Activated CD4-positive, alpha-beta memory T cell treated with anti-CD3 and anti-CD28 coated beads, Interleukin-2, amount 10 ng/mL, durations not matched to agents 7 days and 5 days (primary cell): ENCODE measurements at places on chromosomes 1 and 21. TPM values are rescaled to one million over a fixed set of nuclear protein-coding genes. Genes with fewer than 3 reads are reported as not detected.

Gene CDK18
- total RNA-seq: 1.4 TPM

Gene PRR9
- total RNA-seq: not detected

Gene SLC44A5
- total RNA-seq: 1.1 TPM

Gene HCRTR1
- total RNA-seq: not detected

Gene RGS13
- not detected for total RNA-seq

Gene RNPEP
- total RNA-seq: 38.5 TPM

Gene PRRX1
- total RNA-seq: not detected

Gene LRRC7
- total RNA-seq: not detected

Gene TATDN3
- total RNA-seq: 20.2 TPM

Gene GBP1
- 141 TPM for total RNA-seq

DNA sequence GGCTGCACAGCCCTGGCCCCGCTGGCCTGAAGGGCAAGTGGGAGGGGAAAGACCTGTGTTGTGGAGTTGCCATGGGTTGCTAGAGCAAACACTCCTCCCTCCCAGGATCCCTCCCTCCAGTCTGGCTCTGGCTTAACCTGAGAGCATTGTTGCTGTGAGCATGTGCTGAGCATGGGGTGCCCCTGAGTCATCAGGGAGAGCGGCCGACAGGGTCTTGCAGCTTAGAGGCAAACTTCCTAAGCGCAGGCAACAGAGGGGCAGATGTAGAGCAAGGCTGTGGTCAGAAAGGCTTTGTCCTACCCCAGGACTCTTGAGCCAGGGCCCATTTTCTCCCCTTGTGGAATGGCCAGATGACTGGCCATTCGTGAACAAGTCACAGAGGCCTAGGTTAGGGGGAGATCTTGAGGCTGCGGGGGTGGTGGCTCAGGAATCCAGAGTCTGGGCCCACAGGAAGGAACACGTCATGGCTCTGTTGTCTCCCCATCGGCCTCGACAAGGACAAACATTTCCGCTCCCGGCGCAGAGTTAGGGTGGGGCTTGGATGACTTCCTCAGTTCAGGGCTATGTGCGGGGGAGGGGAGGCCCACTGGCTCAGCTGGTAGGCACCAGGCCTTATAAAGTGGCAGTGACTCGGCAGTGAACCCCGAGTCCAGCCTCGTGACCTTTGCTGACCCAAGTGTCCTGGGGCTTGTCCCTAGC lies 362 bp upstream of the DYNLT4 start:
- peaks cover 60% of the 10 kb centered on the region for H3K36me3 ChIP-seq
- peak; percentile 93 for DNase-seq
- H3K4me1 ChIP-seq: peaks cover 92% of the 10 kb centered on the region
- H3K27me3 ChIP-seq: no peaks in the 10 kb centered on the region
- H3K4me3 ChIP-seq: peak overlapping the region; percentile 73
- peak overlapping the region; percentile 98 for H3K27ac ChIP-seq

DNA sequence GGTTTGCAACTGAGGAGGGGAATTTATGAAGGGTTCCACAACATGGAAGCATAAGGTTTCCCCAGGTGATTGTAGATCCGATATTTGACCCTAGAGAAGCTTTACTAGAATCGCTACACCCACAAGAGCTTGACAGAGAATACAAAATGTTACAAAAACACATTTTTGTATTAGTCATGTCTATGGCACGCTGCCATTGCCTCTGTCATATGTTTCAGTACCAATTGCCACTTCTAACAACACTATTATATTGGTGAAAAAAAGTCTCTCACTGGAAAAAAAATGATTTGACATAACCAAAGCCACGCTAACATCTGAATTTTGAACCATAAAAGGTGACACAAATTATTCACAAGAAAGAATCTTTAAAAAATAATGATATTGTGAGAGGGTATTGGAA lies 214.5 kb downstream of the KCNT2 start:
- H3K4me1 ChIP-seq: no peaks in the 10 kb centered on the region
- H3K27ac ChIP-seq: no peak overlapping the region
- H3K27me3 ChIP-seq: no peaks in the 10 kb centered on the region
- no peak overlapping the region for H3K4me3 ChIP-seq
- no peaks in the 10 kb centered on the region for H3K36me3 ChIP-seq
- no peak for DNase-seq

DNA sequence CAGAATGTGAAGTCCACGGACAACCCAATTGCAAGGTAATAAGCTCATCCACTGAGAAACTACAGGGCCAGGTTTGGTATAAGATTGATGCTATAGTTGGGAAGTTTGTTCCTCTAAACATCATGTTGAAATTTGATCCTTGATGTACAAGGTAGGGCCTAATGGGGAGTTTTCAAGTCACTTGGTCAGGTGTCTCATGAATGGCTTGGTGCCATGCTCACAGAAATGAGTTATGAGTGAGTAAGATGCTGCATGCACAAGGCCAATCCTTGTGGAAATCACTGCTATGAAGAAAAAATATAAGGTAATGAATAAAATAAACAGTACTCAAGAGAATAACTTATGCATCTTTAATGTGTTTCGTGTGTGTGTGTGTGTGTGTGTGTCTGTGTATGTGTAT lies 1891.2 kb downstream of the NCAM2 start:
- no peaks in the 10 kb centered on the region for H3K27me3 ChIP-seq
- no peak overlapping the region for H3K27ac ChIP-seq
- H3K4me3 ChIP-seq: no peak overlapping the region
- H3K4me1 ChIP-seq: no peaks in the 10 kb centered on the region

GRCh38 chr1:181416268-181416860 lies 67.0 kb upstream of the CACNA1E start:
- no peak overlapping the region for H3K4me3 ChIP-seq
- DNase-seq: no peak
- H3K27ac ChIP-seq: no peak overlapping the region
- H3K27me3 ChIP-seq: no peaks in the 10 kb centered on the region

DNA sequence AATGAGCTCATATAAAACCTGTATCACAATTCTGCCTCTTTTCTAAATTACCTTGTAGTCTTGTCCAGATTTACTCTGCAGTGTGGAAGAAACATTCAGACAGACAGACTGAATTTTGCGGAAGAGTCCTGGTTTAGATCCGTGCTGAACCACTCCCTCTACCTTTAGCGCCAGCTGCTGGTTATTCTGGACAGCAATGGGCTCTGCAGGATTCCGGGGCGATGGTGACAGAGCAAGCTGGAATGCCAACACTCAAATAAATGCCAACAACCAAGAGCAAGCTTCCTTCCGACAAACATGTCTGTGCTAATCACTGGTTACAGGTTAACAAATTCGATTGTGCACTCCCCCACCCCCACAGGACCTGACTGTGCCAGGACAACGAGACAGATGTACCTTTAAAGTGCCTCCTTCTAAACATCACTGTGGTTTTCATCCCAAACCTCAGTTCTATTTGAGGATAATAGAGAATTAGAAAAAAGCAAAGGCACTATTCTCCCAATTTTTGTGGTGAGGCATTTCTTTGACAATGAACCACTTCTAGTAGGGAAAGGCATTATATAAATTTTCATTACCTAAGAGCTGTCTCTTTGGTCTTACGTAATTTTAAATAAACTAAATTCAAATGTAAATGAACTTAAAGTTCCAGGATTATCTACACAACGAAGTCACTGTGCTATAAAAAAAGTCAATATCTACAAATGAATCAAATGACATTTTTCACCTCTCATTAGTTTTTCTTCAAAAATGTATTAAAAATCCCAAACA lies 90.4 kb downstream of the INTS7 start:
- no peak for DNase-seq
- peaks cover 34% of the 10 kb centered on the region for H3K36me3 ChIP-seq
- H3K27me3 ChIP-seq: no peaks in the 10 kb centered on the region
- H3K27ac ChIP-seq: no peak overlapping the region
- H3K4me3 ChIP-seq: no peak overlapping the region

DNA sequence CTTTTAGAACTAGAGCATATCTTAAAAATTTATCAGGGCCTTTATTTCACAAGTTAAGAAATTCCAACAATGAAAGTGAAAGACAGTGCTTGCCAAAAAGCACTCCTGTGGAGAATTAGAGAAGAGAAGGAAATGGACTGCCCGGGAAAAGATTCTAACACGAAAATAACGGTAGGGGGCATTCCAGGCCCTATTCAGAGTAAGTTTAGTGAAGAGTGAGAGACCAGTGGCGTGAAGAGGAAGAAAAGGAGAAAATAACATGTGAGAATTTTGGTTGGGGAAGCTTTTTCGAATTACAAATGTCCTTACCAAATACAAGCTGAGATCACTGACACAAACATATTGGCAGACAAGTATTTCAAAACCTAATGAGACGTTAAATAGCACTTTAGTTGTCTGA lies 38.4 kb upstream of the RBM34 start:
- DNase-seq: no peak
- peaks cover 16% of the 10 kb centered on the region for H3K36me3 ChIP-seq
- H3K27ac ChIP-seq: no peak overlapping the region
- H3K4me3 ChIP-seq: no peak overlapping the region
- H3K27me3 ChIP-seq: no peaks in the 10 kb centered on the region

DNA sequence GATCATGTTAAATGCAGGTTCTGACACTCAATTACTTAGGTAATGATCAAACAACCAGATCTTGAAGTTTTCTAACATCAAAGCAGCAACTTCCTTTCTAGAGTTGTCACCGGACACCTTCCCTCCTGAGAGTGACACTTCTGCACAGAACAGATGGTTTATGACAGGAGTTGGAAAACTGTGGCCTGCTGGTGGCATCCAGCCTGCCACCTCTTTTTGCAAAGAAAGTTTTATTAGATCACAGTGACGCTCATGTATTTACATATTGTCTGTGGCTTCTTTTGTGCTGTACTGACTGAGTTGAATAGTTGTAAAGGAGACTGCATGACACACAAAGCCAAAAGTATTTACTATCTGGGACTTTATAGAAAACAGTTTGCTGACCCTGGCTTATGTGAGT lies 28.3 kb downstream of the DDR2 start:
- H3K36me3 ChIP-seq: no peaks in the 10 kb centered on the region
- H3K4me1 ChIP-seq: no peaks in the 10 kb centered on the region
- no peak overlapping the region for H3K27ac ChIP-seq

DNA sequence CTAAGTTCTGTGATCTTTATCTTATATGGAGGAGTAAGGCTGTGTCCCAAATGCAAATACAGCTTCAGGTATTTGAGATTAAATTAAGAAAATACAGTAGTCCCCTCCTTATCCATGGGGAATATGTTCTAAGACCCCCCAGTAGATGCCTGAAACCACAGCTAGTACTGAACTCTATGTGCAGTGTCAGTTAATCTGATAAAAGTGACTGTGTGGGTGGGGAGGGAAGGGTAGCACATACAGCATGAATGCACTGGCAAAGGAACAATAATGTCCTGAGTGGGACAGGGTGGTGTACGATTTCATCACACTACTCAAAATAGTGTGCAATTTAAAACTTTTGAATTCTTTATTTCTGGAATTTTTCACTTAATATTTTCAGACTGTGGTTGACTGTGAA lies 83.1 kb downstream of the HS2ST1 start:
- H3K4me1 ChIP-seq: no peaks in the 10 kb centered on the region
- H3K4me3 ChIP-seq: no peak overlapping the region
- H3K27me3 ChIP-seq: no peaks in the 10 kb centered on the region
- no peak overlapping the region for H3K27ac ChIP-seq

GRCh38 chr1:56915960-56916359 lies 49.9 kb downstream of the C8B start:
- no peaks in the 10 kb centered on the region for H3K4me1 ChIP-seq
- no peak overlapping the region for H3K27ac ChIP-seq
- no peak overlapping the region for H3K4me3 ChIP-seq
- H3K27me3 ChIP-seq: no peaks in the 10 kb centered on the region

GRCh38 chr1:29575826-29576225 lies 339.5 kb downstream of the PTPRU start:
- no peak for DNase-seq
- no peaks in the 10 kb centered on the region for H3K27me3 ChIP-seq
- no peak overlapping the region for H3K4me3 ChIP-seq

DNA sequence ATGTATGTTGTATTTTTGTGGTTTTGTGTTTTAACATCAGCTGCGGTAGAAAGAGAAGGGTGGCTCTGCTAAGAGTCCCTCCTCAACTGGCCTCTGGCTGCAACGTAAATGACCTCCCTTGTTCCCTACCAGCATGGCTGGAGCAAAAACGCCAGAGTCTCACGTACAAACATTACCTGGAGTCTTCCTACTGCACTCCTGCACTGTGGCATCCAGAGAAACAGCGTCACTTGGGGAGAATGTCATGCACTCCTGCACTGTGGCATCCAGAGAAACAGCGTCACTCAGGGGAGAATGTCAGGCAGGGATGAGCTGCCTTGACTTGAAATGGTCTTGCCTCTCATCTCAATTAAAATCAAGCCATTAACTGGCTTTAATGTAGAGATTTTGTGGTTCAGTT lies 314.2 kb downstream of the KIF26B start:
- H3K27ac ChIP-seq: no peak overlapping the region
- no peak for DNase-seq
- no peaks in the 10 kb centered on the region for H3K4me1 ChIP-seq
- H3K27me3 ChIP-seq: no peaks in the 10 kb centered on the region
- H3K4me3 ChIP-seq: no peak overlapping the region

GRCh38 chr21:36642777-36643176 lies 56.1 kb upstream of the SIM2 start:
- no peak for DNase-seq

GRCh38 chr21:37530901-37531351 lies 164.4 kb downstream of the DYRK1A start:
- no peaks in the 10 kb centered on the region for H3K36me3 ChIP-seq
- H3K4me3 ChIP-seq: no peak overlapping the region
- no peak overlapping the region for H3K27ac ChIP-seq
- H3K27me3 ChIP-seq: peaks cover 27% of the 10 kb centered on the region
- DNase-seq: no peak
- no peaks in the 10 kb centered on the region for H3K4me1 ChIP-seq

GRCh38 chr1:223030871-223031400 lies 112.1 kb downstream of the TLR5 start:
- H3K4me3 ChIP-seq: no peak overlapping the region
- peaks cover 2% of the 10 kb centered on the region for H3K27me3 ChIP-seq
- H3K4me1 ChIP-seq: peaks cover 3% of the 10 kb centered on the region

- no peak for DNase-seq
- H3K36me3 ChIP-seq: no peaks in the 10 kb centered on the region
- H3K27ac ChIP-seq: no peak overlapping the region
- H3K4me1 ChIP-seq: no peaks in the 10 kb centered on the region
- no peak overlapping the region for H3K4me3 ChIP-seq
Measured at GRCh38 chr1:47901001-47901575, 96.1 kb downstream of the TRABD2B start.

DNA sequence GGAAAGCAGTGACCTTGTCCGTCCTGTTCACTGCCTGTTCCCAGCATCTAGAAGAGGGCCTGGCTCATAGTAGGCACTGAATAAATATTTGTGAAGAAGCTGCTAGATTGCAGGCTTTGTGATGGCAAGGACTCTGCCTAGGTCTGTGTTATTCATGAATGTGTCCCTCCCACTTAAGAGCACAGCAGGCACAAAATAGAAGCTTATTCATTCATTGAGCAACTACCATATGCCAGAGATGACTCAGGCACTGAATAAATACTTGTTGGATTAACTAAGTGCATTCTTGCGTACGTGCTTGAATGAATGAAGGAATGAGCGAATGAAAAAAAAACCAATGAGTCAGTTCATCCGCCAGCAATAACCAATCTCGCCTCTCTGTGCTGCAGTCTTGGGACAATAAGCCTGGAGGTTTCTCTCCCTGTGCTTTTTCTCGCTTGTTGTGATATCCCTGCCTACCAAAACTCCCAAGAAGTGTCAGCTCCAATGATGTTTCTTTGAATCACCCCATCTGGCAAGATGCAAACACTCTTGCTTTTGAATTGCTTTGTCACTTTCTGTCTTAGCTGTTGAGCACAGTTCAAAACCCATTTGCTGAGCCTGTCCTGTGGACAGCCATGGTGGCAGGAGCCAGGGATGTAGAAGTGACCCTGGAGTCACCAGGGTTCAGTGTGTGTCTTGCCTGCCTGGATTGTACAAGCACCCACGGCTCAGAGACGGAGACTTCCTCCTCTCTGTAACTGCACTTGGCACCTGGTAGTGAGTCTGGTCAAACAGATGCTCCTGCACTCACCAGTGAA lies 143.9 kb downstream of the KAZN start:
- no peaks in the 10 kb centered on the region for H3K4me1 ChIP-seq
- no peak overlapping the region for H3K27ac ChIP-seq
- H3K36me3 ChIP-seq: no peaks in the 10 kb centered on the region
